CD4-positive, alpha-beta T cell treated with Interleukin-10 for 1 hour (primary cell): ENCODE measurements at places on chromosomes 2 and 18.

DNA sequence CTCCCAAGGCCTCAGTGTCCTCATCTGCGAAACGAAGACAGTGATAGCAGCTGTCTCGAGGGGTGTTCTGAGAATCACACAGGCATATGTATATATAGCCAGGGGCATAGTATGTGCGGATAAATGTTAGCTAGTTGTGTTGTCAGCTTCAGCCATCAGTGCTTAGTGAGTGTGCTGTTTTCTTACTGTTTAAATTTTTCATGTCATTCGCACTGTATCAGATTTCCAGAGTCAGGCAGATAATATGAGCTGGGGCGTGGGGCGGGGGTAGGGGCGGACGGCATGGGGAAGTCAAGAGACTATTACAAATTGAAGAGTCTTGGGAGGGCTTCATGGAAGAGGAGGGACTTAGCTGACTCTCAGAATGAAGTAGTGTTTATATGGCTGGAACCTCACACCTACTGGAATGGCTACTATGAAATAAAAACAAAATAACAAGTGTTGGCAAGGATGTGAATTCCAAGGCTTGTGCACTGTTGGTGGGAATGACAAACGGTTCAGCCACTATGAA lies 7.0 kb downstream of the TRAPPC12 start:
- no peak for DNase-seq

GRCh38 chr2:102971701-102972100 lies 209.9 kb downstream of the TMEM182 start:
- DNase-seq, result no peak

DNA sequence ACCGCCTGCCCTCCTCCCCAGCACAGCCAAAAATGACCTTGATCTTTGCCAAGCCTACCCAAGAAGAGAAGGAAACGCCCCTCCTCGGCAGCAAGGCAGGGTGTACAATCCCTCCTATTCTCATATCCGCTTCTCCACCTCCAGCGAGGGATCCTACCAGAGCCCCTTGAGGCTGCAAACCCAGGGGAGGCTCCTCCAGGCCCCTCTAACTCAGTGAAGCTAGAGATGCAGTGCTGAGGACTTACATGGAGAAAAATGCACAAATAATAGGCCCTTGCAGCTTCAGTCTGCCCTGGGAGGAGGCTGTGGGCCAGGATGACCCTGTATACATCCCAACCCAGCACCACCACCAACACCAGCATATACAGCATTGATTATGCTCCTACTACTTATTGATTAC lies 46.9 kb upstream of the POMC start:
- no peak for DNase-seq

GRCh38 chr2:162103443-162104009 lies 29.5 kb upstream of the DPP4 start:
- no peak for DNase-seq

GRCh38 chr2:36915627-36916026 lies 50.7 kb downstream of the STRN start:
- DNase-seq, result no peak

DNA sequence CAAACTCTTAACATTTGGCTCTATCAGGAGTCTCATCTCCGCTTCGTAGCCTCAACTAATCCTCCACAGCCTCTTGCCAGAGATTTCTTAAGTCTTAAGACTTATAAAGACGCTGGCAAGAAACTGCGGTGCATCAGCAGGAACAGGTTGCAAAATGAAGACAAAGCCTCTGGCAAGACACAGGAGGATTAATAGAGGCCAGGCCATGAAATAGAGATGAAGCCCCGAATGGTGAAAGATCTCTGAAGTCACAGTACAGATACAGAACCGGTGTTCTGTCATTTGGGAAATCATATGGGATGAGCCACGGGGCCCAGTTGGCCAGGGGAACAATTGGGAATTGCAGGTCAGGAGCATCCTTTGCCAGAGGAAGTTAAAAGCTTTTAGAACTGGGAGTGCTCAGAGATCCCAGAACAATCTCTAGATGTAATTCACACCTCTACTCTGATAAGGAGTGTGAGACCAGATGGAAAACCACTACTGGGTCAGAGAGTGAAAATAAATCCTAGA lies 190.9 kb upstream of the FOSL2 start:
- no peak for DNase-seq

- no peak for DNase-seq
Measured at GRCh38 chr2:29310650-29311348, 195.6 kb downstream of the CLIP4 start.

GRCh38 chr2:175576270-175576669 lies 394.8 kb upstream of the ATP5MC3 start:
- no peak for DNase-seq

DNA sequence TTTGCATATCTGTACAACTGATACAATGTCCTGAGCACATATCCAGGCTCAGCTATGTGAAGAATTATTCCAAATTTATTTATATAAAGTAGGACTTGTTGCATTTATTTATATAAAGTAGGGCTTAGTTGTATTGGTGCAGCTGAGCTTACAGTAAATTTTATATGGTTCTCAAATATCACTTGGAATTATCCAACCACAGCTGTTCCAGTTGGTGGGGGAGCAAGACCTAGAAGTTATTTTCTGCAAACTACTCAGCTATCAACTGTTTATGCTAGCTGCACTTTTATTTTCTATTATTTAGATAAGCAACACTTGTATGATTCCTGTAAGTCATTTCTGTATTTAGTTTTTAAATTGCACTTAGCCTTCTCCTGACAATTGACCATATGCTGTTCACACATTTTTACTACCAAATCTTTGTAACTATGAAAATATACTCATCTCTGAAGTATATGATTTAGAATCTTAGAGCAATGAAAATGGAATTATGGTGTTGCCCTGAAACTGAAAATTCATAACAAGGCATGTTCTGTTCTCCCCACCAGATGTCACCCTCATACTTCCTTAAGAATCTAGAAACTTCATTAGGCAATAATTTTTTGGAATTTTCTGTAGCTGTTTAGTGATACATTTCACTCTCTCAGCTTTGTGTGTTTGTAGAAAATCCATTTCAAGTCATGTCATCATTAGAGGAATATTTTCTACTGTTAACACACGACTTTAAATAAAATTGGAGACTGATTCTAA lies 157.0 kb upstream of the CBLN2 start:
- no peak for DNase-seq

- no peak for DNase-seq
Measured at GRCh38 chr2:233862261-233862768, 5.9 kb downstream of the MSL3B start.

- no peak for DNase-seq
Measured at GRCh38 chr18:62281684-62282083, 43.4 kb upstream of the TNFRSF11A start.

GRCh38 chr2:103847276-103847675 lies 1006.6 kb upstream of the POU3F3 start:
- DNase-seq, result no peak

DNA sequence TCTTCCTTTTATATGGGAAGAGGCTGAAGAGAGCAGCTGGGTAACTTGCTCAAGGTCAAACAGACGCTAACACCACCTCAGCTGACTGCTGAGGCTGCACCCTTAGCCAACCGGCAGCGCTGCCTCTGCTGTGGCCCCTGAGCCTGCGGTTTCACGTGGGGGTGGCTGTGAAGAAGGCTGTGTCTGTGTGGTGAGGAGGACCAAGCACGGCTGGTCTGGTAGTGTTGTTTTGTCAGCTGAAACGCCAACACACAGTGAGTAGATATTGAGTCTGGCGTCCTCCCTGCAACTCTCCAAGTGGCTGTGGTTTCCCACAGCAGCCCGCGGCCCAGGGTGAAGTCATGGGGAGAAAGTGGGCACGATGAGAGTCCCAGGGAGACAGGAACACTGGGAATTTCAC lies 69.6 kb downstream of the THNSL2 start:
- DNase-seq, result peak; percentile 46

DNA sequence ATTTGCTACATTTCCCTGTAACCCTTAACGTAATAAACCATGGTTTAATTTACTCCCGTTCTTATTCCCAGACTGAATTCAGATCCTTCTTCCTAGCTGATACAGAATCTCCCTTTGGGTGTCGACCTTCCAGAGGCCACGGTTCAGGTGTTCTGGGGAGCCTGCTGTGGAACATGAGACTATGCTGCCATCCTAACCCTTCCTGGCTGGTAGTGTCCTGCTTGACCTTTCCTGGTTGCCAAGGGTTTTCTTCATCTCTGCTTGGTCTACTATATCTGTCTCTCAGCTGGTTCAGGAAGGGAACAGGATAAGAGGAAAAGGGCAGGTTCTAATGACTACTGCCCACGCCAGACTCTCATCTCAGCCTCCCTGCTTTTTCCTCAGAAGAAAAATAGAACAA lies 36.5 kb downstream of the STAT1 start:
- DNase-seq, result no peak

GRCh38 chr18:72674710-72675109 lies 130.6 kb upstream of the CBLN2 start:
- DNase-seq, result no peak

DNA sequence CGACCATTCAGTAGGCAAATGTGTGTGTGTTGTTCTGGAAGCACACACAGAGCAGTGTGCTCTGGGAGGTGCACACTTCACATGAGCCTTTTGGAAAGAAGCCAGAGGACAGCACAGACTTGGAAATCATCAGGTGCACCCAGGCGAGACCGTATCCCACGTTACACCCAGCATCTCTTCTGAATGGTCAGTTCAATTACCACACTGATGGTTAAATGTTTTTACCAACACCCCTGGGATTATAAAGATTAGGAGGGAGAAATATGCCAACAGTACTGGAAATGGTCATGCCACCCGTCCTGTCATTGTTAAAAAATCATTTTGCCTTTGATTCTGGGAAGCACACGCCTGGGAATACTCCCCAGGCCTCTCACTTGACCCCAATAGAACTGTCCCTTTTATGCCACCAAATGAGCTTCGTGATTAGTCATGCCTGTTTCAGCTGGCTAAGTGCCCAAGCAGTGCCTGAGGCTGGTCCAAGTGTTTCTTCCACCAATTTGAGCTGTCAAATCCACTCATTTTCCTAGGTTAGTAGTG lies 183.7 kb downstream of the NRP2 start:
- no peak for DNase-seq

DNA sequence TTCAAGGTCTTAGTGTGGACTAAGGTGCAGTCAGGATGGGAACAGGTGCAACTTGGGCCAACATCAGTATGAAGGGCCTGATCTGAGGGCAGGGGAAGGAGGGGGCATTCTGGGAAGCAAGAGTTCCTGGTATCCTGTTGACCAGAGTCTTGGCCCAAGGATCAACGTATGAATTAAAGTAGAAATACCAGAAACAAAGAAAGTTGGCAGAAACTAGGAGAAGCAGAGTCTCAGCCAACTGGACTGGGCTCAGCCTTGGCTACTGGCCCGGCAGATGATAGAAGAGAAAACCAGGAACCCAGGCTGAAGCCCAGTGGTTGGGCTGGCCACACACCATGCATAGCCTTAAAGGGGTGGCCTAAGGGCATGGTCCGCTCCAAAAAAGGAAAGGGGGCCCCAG lies 2.3 kb downstream of the CETN1 start:
- no peak for DNase-seq

GRCh38 chr2:222844323-222844722 lies 16.5 kb upstream of the ACSL3 start:
- no peak for DNase-seq

GRCh38 chr2:112048887-112049286 lies 6.2 kb upstream of the TMEM87B start:
- peak; percentile 74 for DNase-seq

- no peak for DNase-seq
Measured at GRCh38 chr18:6015364-6015763, 120.0 kb upstream of the TMEM200C start.

DNA sequence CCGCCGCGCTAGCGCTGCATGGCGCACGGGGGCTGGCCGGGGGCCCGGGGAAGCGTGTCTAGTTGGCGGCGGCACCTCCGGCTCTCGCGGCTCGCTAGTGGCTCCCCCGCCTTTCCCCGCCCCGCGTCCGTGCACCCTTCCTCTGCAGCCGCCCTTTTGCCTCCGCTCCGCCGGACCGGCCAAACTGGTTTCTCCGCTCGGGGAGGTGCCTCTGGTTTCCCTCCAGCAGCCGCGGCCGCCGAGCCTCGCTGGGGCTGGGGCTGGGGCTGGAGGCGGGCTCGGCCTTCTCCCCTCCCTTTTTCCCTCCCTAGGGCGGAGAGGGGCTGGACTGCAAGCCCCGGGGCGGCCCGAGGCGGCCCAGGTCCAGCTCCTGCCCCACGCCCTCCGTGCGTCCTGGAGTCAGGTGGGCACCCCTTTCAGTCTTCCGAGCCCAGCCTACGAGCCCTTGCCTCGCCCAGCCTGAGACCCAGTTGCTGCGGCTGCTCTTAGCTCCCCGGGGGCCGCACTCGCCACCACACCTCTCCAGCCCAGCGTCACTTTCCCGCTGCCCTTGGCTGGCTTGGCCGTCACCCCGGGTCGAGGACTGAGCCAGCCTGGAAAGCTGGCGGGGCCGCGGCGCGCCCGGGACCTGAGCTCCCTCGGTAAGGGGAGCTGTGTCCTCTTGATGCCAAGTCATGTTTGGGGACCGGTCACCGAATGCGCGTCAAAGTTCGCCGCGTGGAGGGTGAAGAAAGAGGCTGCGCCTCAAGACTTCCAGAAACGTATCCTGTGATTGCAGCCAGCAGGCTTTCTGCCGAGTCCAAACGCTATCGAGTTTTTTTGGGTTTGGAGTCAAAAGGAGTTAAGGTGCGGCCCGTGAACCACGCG lies at the start of gene ATP8B1:
Gene ATP8B1, minus strand, starts transcription at position 213 of the 867 bp plus-strand sequence. CDS start 71,508 bp downstream, outside the sequence.
- no peak for DNase-seq

DNA sequence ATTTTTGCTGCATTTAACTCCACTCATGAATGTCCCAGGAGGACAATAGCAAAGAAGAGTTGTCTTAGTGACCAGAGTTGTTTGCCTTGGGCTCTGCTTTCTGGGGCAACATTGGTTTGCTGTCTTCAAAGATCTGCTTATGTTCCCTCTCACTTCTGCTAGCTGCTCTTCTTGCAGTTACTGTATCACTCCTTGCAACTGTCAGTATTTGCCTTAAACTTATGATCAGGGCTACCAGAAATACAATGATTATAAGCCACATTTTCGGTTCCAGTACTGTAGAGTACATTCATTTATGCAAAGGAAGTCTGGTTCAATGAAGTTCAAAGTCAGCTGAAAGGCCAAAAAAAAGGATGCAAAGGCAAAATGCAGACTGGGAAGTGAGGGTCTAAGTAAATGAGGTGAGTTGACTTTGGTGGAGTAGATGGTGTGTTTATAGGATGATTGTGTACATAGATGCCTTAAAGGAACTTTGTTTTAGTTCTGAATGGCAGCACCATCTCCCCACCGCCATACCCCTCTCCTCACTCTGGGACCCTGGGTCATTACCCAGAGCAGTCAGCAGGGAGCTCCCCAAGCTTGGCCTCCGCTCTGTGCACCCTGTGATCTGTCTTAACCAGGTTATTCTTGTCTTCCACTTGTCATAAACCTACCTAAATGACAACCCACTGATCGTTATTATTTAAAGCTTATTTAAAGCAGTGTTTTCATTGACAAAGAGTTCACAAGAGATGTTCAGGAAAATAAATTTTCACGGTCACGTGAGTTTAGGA lies 236.0 kb downstream of the DOK6 start:
- peak; percentile 25 for DNase-seq
